ENCODE measurements at places on chromosomes 4 and X. TPM values are rescaled to one million over a fixed set of nuclear protein-coding genes. Genes with fewer than 3 reads are reported as not detected.
A peak's percentile ranks its signal among the peaks of the same experiment; 100 is the strongest.

GRCh38 chr4:83281307-83281706 lies 3.3 kb downstream of the COQ2 start:
- DNase-seq: no peak

- peak; percentile 70 for DNase-seq
Observed at GRCh38 chrX:103878466-103879122, 46.5 kb upstream of the RAB9B start.

- no peak for DNase-seq
Observed at GRCh38 chrX:70921709-70922352, 9.1 kb downstream of the SLC7A3 start.

DNA sequence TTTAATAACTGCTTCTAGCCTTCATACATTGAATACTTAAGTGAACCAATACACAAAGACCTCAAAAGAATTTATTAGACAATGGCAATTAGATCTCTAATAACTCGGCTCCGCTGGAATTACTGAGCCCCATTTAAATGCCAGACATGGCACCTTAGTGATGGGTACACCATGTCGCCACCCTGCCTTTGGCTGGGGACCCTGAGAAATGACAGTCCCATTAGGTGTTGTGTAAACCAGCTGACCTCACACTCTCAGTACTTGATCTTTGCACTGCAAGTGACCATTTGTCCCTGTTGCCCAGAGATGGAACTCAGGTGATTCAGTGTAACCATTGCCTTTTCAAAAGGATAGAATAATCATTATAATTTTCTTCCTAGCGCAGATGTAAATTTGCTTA lies 144.6 kb upstream of the SMARCAD1 start:
- DNase-seq: no peak

SYN1 gene
- 0.09 TPM for total RNA-seq

PCSK1N gene
- total RNA-seq: not detected
